ENCODE measurements at places on chromosomes 7 and 10.

DNA sequence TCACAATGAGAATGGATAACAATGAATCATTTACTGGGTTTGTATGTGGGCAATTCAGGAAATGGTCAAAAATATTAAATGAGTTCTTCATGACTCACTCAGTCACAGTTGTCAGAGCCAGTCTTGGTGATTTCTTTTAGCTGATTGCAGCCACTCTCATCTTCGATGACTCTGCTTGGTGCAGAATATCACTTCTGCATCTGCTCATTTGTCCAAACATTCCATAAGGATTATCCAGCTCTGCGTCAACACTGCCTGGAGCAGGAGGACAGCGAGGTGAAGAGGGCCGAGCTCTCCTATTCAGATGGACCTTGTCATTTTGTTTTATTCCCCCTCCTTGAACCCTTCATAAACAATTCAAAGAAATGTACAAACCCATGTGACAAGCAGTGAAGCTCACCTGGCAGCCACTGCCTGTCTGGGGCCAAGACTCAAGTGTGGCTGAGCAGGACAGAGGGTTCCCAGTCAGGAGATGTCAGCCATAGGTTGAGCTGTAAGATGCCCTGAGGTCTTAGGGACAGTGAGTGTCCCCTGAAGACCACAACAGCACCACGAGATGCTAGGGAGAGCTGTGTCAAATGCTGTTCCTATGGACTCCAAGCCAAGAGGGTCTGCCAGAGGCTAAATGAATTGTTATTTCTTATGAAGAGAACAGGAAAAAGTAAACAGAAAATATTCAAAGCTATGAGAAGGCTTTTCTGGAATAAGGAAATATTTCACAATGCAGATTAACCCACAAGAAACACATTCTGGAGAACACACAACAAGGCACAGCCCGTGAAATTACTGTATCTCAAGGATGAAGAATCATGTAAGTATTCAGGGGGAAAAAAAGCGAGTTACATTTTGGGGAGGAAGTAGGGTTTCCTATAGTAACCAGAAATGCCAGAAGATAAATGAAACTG lies 33.1 kb upstream of the EGFR start:
- peak; percentile 9 for DNase-seq

- DNase-seq, result no peak
Measured at GRCh38 chr10:20363684-20364083, 533.4 kb downstream of the NEBL start.

DNA sequence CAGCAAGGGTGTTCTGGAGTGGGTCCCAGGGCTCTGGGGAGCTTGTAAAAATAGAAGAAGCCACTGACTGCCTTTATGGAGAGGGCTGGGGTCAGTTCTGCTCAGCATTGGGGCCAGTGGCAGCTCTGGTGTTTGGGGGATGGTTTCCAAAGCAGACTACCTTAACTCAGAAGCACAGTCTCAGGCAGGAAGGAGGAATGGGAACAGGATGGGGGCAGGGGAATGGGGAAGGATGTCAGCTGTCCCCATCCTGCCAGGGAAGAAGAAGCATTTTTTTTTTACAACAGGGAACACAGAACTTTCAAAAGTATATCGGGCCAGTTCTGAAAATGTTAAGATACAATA lies 28.8 kb downstream of the TSPAN15 start:
- DNase-seq, result no peak

DNA sequence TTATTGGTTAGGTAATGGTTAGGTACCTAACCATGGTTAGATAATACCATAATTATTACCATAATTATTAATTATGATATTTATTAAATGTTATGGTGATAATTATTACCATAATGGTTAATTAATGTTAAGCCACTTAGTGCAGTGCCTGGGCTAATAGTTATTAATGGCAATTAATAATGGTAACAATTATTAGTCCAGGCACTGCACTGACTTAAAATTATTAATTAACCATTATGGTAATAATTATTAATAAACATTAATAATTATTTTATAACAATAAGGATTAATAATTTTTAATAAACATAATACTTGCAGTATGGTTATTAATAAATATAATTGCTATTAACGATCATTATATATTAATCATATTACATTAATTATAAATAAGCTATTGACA lies 604.0 kb downstream of the CALN1 start:
- DNase-seq, result no peak

DNA sequence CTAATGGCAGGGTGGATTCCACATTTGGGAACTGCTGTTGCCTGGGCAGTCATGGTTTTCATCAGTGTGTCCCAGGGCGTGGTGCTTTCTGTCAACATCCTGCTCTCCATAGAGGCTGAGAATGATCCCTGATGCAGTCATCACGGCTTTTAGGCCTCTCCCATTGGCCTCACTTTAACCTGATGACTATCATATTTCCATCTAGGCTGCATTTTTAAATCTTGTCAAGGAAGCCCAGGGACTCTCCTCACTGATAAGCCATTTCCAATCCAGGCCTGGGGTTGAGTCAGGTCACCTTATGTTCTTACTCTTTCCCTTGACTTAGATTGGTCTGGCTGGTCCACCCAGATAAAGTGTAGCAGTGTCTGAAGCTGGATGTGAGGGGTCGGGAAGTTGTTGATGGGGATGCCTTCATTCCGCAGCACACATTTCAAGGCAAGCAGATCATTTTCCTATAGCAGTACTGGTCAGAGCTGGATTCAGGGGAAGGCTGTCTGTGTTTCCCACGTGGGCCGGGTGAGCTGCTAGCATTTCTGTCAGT lies 177.0 kb downstream of the AUTS2 start:
- no peak for DNase-seq

DNA sequence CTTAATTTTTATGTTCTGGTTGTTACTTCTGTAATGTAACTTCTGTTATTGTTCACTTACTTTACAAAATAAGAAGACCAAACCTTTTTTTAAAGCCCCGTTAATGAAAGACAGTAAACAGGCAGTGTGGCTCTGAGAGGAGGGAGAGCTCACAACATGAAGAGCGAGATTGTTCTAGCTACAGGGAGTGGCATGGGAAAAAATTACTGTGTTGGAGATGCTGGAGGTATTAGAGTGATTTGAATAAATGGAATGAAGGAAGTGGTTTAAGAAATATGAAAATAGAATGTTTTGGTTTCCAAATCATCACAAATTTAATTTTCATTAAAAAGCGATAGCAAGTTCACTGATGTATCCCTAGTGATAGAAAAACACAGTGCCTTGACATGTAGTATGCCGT lies 31.8 kb downstream of the REEP3 start:
- peak; percentile 61 for DNase-seq

GRCh38 chr7:70072220-70072619 lies 473.9 kb downstream of the AUTS2 start:
- DNase-seq, result peak; percentile 54

- DNase-seq, result no peak
Measured at GRCh38 chr10:19977097-19977521, 160.9 kb downstream of the PLXDC2 start.

GRCh38 chr10:60846173-60846572 lies 67.9 kb downstream of the CDK1 start:
- DNase-seq, result no peak

DNA sequence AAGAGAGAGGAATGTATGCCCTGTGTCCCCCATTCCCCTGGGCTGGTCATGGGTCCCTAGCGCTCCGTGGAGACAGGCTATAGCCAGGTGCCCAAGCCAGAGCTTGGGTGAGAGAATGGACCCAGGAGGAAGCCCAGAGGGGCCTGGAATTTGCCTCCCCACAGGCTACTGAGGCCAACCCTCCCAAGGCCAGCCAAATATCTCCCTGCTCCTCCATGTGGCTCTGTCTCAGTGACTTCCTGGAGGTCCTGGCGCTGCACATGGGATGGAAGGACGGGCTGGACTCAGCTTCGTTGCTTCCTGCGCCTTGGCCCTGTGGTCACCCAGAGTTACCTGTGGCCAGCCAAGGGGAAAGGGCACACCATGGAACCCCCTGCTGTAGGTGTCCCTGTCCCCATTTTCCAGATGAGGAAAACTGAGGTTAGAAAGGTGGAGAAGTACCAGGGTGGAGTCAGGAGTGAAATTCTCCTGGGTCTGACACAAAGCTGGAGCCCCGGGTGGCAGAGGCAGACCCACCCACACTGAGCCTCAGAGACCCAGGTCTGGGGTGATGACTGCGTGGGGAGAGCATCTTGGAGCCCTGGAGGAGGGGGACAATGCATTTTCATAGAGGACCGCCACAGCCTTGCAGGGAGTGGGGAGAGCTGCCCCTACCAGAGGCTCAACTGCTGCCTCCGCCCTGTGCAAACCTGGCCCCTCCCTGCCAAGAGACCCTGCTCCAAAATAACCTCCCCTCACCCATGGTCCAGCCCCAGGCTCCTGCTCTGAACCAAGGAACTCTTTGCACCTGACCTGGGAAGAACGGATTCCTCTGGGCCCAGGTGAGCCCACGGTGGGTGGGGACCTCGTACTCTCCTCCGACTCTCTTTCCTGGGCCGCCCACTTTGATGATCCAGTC lies 42.6 kb downstream of the TMEM270 start:
- DNase-seq, result no peak

DNA sequence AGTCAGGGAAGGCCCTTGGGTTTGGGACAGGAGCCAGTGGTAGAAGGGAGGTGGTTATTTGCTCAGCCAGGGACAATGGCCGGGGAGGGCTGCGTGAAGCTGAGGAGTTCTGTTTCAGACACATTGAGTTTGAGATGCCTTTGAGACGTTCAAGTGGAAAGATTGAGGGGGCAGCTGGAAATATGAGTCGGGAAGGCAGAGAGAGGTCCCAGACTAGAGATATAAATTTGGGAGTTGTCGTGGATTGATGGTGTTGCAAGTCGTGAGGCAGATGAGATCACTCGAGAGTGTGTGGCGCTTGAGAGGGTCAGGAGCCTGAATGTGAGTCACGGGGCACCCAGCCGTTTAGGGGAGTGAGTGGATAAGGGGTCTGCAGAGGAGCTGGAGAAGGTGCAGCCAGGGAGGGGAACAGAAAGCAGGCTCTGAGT lies 73.3 kb downstream of the ZMIZ1 start:
- DNase-seq, result no peak

DNA sequence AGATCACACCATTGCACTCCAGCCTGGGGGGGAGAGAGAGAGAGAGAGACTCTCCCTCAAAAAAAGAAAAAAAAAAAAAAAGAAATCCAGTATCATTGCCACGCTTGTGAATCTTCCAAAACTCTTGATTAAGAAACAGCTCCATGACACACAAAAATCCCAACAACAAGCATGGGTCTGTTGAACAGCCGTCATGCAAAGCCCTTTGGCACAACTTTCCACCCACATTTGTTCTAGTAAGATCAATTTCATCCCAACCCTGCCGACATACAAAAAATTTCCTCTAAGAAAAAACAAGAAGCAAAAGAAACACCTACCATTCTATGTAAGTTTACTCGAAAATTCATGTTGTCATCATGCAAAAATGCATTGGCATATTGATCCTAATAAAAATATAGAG lies 62.8 kb downstream of the ARMH3 start:
- no peak for DNase-seq

- no peak for DNase-seq
Measured at GRCh38 chr7:124918662-124919061, 11.0 kb downstream of the POT1 start.

GRCh38 chr7:13153742-13154141 lies 466.3 kb downstream of the ARL4A start:
- no peak for DNase-seq

- DNase-seq, result peak; percentile 18
Measured at GRCh38 chr7:26686448-26686981, 177.9 kb downstream of the SKAP2 start.

DNA sequence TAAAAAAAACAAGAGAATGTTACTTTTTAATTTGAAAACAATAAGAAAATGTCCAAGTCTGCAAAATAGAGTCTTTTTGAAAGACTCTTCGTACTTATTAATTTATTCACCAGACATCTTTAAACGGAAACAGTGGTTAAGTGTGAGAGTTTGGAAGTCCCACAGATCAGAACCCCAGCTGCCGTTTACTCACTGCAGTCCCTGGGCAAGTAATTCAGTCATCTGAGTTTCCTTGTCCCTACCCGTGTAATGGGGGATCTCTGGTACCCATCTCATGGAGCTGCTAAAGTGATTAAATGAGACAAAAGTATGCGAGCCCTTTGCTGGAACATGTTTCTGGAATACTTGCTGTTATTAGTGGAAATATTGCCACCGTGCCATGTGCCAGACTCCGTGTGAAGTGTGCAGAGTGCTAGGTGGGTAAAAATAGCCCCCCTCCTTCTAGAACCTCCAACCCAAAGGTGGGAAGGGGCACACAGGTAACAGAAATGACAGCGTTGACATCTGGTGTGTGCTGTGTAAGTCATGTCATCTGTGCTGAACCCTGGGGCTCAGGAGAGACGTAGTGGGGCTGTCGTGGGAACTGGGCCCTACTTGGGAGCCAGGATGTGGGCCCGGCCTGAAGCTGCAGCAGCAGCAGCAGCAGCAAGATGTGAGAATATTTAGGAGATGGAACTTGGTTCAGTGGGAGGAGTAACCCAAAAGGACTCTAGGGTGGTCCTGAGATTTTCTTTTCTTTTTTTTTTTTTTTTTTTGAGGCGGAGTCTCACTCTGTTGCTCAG lies 140.5 kb downstream of the CUX1 start:
- no peak for DNase-seq

- DNase-seq, result no peak
Measured at GRCh38 chr10:69845574-69846292, 44.0 kb downstream of the COL13A1 start.

DNA sequence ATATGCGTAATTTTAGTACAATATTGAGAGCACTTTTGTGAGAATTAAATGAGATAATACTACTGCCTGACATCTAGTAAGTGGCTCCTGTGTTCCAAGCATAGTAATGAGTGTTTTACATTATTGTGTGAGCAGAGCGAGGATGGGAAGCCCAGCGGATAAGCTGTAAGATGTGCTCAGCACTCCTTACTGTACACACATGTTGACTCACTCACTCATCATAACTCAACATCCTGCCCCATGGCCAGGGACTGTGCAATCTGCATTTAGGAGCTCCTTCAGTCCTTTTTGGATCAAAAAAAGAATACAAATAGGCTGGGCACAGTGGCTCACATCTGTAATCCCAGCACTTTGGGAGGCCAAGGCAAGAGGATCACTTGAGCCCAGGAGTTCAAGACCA lies 72.9 kb upstream of the NEBL start:
- DNase-seq, result no peak

- DNase-seq, result no peak
Measured at GRCh38 chr7:148050492-148051158, 539.9 kb upstream of the C7orf33 start.

DNA sequence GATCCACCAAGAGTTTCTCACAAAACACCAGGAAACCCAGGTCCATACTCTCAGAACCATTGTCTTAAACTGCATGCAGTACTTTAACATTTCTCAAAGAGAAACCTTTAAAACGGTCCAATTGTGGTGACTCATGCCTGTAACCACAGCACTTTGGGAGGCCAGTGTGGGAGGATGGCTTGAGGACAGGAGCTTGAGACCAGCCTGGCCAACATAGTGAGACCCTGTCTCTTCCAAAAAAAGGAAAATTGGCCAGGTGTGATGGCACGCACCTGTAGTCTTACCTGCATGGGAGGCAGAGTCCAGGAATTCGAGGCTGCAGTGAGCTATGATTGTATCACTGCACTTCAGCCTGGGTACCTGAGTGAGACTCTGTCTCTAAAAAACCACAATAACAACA lies 97.5 kb upstream of the OIT3 start:
- no peak for DNase-seq
